Fibroblast of the conjunctiva (primary cell): ENCODE measurements at places on chromosomes 12 and 14.

GRCh38 chr14:21768116-21768874 is 94.7 kb upstream of the OR4E1 start:
- DNase-seq = no peak

GRCh38 chr14:53956427-53957201 is at the start of gene BMP4:
Gene BMP4, minus strand, starts transcription at chr14:53956825. Its CDS starts 4,603 bp downstream, at chr14:53952222.
- no peak for DNase-seq

DNA sequence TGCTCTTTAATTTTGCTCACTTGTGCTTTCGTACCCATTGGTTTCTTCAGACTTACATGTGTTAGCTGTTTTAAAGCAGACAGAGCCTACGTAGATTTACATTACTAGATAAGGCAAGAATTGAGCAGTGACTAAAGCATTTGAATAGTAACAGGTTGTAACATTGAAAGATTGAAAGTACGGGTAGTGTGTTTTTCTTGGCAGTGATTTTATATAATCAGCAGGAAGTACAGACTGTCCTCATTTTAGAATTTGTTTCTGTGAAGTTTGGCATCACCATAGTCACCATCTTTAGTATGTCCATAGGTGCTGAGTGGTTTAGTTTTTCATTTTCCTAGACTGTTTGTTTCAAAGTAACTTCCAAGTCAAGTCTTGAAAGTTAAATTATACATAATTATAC is 14.0 kb downstream of the RTRAF start:
- peak; percentile 71 for DNase-seq

DNA sequence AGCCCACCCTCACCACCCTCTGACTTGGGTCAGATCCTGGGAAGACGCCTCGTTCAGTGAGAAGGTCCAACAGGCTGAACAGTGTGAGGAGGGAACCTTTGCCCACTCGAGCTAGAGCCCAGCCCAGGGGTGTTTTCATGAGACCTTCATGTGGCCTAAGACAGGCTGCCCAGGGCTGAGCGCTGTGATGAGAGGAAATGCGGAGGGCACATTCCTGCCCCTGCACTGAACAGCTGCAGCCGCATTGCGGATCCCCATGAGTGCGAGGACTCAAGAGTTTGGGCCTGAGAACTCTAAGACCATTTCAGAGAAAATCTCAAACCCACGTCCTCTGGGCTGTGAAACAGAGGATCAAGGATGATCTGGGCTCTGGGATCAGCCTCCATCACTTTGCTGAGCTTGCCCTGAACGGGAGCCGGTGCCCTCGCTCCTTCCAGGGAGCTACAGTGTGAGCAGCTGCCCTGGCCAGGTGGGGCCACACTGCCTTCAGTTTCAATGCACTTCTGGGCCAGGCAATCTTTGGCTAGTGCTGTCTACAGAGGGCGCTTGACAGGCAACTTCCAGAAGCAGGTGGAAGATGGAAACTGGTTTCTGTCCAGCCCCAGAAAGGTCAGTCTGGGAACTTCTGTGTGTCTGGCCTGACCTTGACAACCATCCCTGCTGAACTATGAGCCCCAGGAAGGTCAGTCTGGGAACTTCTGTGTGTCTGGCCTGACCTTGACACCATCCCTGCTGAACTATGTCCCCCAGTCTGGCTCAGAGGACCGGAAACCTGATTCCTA is 43.5 kb upstream of the P2RX7 start:
- DNase-seq = no peak

- DNase-seq = no peak
These were observed 8.1 kb downstream of the TAMALIN start for GRCh38 chr12:52014567-52015530.
